ENCODE measurements at places on chromosomes 11 and 22. TPM values are rescaled to one million over a fixed set of nuclear protein-coding genes. Genes with fewer than 3 reads are reported as not detected.

Gene VSIG10L2
- not detected for total RNA-seq

Gene AGBL2
- total RNA-seq = 1.2 TPM

Gene PRG3
- total RNA-seq = not detected

Gene GPHA2
- not detected for total RNA-seq

Gene MMP3
- total RNA-seq = 0.45 TPM

Gene ANAPC15
- total RNA-seq = 86.8 TPM

Gene FIBIN
- not detected for total RNA-seq

Gene WT1
- 6.3 TPM for total RNA-seq

Gene DNAJB13
- not detected for total RNA-seq

Gene USP2
- 0.30 TPM for total RNA-seq

Gene CCDC87
- 0.60 TPM for total RNA-seq

Gene CRYBA4
- not detected for total RNA-seq

Gene DGAT2
- total RNA-seq = 2.1 TPM

Gene PLA2G6
- 2.8 TPM for total RNA-seq

Gene SLN
- total RNA-seq = 0.82 TPM

Gene MN1
- 2.9 TPM for total RNA-seq

Gene OR2AG1
- total RNA-seq = not detected

Gene MS4A5
- not detected for total RNA-seq

Gene XRRA1
- total RNA-seq = 4.5 TPM

Gene CLDN5
- total RNA-seq = not detected

Gene OR8D1
- total RNA-seq = not detected

Gene GUCD1
- 46.0 TPM for total RNA-seq

Gene MGAT3
- 0.38 TPM for total RNA-seq

Gene HIC2
- 2.5 TPM for total RNA-seq

Gene MAJIN
- total RNA-seq = not detected

Gene NEFH
- total RNA-seq = 0.07 TPM

Gene COX8A
- total RNA-seq = 974 TPM

Gene POU2AF1
- not detected for total RNA-seq

Gene TYR
- total RNA-seq = not detected

Gene ZBED5
- 35.4 TPM for total RNA-seq

Gene WEE1
- total RNA-seq = 21.6 TPM

Gene PNPLA5
- total RNA-seq = 0.07 TPM

Gene RASD2
- 1.1 TPM for total RNA-seq

Gene OR52A1
- total RNA-seq = not detected

Measured in A549 treated with RU486 at 1 μM for 4 hours (cell line).